Aorta (tissue), 5 donors: ENCODE measurements at places on chromosomes 2 and 18. TPM values are rescaled to one million over a fixed set of nuclear protein-coding genes. Genes with fewer than 3 reads are reported as not detected.

DNA sequence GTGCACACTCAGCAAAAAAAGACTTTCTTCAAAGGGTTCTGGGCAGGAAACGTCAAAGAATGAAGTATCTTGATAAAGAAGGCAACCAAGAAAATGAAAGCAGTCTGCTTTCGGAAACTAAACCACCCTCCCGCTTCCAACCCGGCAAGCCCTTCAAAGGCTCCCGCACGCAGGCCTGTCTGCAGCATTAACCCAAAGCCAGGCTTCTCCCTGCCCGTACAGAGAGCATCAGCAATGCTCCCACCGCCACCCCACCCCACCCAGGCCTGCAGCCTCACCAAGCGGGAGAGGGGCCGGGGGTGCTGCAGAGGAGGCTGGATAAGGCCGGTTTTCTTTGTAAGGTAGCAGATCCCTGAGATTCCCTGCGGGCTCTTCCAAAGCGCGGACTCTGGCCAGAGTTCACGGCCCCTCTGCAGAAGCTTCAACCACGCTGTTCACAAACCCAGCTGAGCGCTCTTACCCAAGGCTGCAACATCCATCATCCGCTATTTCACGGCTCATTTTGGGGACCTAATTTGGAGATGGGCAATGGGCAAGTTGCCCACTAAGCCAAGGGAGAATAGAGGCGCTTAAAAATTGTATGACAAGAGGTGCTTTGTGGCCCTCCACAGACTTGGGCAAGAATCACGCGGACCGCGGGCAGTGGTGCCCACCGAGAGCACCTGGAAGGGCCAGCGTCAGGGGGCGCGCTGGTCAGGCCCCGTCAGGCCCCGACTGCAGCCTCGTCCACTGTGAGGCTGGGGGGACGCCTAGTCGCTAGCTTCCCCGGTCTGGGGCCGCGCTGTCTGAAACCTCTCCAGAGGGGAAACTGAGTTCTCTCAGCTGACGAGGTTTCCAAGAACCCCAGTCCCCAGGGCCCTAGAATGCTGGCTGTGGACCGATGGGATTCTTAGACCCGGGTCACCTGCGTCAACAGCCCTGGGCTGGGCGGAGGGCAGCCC lies 225.4 kb upstream of the ID2 start:
- no peaks in the 10 kb centered on the region for H3K4me1 ChIP-seq
- H3K27ac ChIP-seq: no peak overlapping the region
- DNase-seq: no peak
- H3K36me3 ChIP-seq: no peaks in the 10 kb centered on the region
- no peak overlapping the region for H3K4me3 ChIP-seq

DNA sequence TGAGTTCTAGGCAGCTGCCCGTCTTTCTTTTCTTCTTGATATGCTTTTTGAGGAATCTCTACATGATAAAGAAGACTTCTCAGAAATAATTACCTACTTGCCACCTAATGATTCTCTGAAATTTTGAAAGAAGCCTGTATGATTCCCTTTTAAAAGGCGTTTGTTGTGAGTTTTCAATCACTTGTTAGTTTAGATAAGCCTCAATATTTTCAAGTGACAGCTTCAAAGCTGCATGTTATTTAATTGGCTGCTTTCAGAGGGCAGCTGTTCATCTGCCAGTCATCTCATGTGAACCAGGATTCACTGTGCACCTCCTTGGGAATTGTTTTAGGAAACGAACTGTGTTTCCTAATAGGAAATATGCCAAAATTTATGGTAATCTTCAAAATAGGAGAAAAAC lies 938.1 kb downstream of the CPS1 start:
- H3K4me1 ChIP-seq: no peaks in the 10 kb centered on the region
- H3K4me3 ChIP-seq: no peak overlapping the region
- no peaks in the 10 kb centered on the region for H3K36me3 ChIP-seq
- no peaks in the 10 kb centered on the region for H3K27me3 ChIP-seq
- H3K27ac ChIP-seq: no peak overlapping the region

BIN1 gene
- total RNA-seq: 22.9 TPM

MROH2A gene
- total RNA-seq: not detected

SERPINB4 gene
- not detected for total RNA-seq

SYT4 gene
- not detected for total RNA-seq

TOGARAM2 gene
- total RNA-seq: 0.65 TPM

AMER3 gene
- not detected for total RNA-seq

DNA sequence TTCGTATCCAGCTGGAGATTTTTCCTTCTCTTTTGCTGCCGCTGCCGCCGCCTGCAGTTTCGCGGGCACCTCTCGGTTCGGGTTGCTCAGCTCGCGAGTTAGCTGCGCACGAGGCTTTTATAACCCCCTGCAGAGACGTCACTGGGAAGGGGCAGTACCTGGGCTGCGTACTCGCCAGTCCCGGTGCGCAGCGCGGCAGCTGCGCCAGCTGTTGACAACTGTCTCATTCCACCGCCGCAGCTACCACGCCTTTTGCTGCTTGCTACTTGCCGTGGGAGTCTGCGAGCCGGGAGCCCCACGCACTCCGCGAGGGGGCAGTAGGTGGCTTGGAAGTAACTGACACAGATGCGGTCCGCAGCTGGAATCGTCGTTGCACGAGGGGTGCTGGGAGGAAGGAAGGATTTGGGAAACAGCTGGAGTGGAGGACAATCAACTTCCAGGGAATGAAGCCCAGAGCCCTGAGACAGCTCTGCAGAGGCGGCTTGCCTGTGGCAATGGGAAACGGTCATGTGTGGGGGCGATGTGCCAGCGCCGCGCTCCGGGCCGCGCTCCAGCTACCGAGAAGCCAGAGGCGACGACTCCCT lies at the start of gene TACR1:
TACR1 (minus strand) TSS at position 93 of the 584 bp plus-strand sequence. CDS start 586 bp downstream, outside the sequence.
- no peaks in the 10 kb centered on the region for H3K36me3 ChIP-seq
- no peaks in the 10 kb centered on the region for H3K27me3 ChIP-seq
- DNase-seq: peak; percentile 90
- no peaks in the 10 kb centered on the region for H3K4me1 ChIP-seq
- H3K4me3 ChIP-seq: peak within 1 kb of the TSS; percentile 13
- H3K27ac ChIP-seq: no peak within 1 kb of the TSS

SERPINB3 gene
- total RNA-seq: not detected

INPP1 gene
- total RNA-seq: 31.8 TPM

- no peak overlapping the region for H3K27ac ChIP-seq
- H3K27me3 ChIP-seq: no peaks in the 10 kb centered on the region
- no peaks in the 10 kb centered on the region for H3K36me3 ChIP-seq
- DNase-seq: no peak
- no peak overlapping the region for H3K4me3 ChIP-seq
- H3K4me1 ChIP-seq: peaks cover under 1% of the 10 kb centered on the region
Observed at GRCh38 chr2:179622635-179623300, 238.6 kb downstream of the ZNF385B start.

- no peaks in the 10 kb centered on the region for H3K4me1 ChIP-seq
- no peaks in the 10 kb centered on the region for H3K36me3 ChIP-seq
- H3K4me3 ChIP-seq: no peak overlapping the region
- no peak overlapping the region for H3K27ac ChIP-seq
Observed at GRCh38 chr2:187774551-187775071, 220.4 kb upstream of the TFPI start.

DNA sequence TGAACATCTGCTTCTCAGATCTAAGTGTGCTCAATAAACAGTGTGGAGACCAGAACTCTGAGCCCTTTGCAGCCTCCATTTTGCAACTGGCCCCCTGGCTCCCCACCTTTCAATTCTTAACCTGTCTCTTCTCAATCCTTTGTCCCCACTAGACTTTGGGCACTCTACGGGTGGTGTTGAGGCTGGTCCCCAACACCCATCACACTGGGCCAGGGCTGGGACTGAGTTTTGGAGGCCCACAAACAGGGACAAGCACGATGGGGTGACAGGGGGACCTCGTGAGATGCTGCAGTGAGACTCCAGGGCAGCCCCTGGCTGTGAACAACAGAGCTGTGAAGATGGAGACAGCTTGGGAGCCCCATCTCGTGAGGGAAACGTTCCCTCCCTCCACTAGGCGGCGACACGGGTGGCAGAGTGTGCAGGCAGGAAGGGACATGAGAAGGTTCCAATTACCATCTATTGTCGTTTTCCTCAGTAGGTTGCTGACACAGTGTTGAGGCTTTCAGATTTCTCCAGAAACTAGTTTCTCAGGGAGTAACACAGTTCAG lies 1.2 kb downstream of the ANKMY1 start:
- H3K27ac ChIP-seq: no peak overlapping the region
- H3K36me3 ChIP-seq: no peaks in the 10 kb centered on the region
- no peaks in the 10 kb centered on the region for H3K4me1 ChIP-seq
- DNase-seq: peak; percentile 61
- no peak overlapping the region for H3K4me3 ChIP-seq
- H3K27me3 ChIP-seq: no peaks in the 10 kb centered on the region

MYOM1 gene
- total RNA-seq: 63.8 TPM

DNA sequence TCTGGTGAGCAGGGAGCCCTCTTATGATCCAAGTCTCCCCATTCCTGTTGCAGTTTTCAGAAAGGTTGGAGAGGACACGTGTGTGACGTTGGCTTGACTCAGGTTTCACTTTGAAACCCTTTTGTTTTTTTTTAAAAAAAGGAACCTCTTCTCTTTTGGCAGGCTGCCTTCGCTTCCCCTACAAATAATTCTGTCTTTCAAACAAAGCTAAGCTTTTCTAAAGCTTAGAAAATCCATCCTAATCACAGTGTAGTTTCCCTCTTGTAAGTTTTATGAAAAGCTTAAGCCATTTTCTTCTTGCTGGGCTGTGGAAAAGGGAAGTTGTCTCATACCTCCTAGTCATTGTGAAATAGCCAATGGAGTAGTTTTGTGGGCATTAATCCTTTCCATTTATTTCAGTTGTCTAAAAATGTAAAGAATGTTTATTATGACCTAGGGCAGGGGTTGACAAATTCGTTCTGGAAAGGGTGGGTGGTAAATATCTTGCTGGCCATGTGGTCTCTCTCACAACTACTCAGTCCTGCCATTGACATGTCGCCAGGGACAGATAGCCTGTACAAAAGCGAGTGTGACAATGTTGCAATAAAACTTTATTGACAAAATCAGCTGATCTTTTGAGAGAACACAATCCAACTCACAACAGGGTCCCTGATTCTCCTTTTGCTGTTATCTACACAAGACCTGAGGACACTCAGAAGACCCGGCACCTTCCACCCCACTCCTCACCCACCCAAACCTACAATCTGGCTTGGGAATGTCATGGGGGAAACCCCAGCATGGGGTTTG lies 878.8 kb downstream of the RNF144A start:
- no peaks in the 10 kb centered on the region for H3K4me1 ChIP-seq
- no peak overlapping the region for H3K4me3 ChIP-seq
- DNase-seq: no peak
- H3K27ac ChIP-seq: no peak overlapping the region

- peaks cover 1% of the 10 kb centered on the region for H3K27me3 ChIP-seq
- H3K27ac ChIP-seq: no peak overlapping the region
- peaks cover 2% of the 10 kb centered on the region for H3K36me3 ChIP-seq
- DNase-seq: peak; percentile 71
- no peak overlapping the region for H3K4me3 ChIP-seq
Observed at GRCh38 chr2:239169311-239170048, 231.3 kb downstream of the HDAC4 start.

ARHGAP15 gene
- 26.2 TPM for total RNA-seq

RSAD2 gene
- 8.9 TPM for total RNA-seq

EPG5 gene
- 37.3 TPM for total RNA-seq

GRCh38 chr2:144659731-144660275 lies 139.9 kb upstream of the ZEB2 start:
- H3K4me1 ChIP-seq: no peaks in the 10 kb centered on the region
- H3K4me3 ChIP-seq: no peak overlapping the region
- H3K36me3 ChIP-seq: no peaks in the 10 kb centered on the region

DNA sequence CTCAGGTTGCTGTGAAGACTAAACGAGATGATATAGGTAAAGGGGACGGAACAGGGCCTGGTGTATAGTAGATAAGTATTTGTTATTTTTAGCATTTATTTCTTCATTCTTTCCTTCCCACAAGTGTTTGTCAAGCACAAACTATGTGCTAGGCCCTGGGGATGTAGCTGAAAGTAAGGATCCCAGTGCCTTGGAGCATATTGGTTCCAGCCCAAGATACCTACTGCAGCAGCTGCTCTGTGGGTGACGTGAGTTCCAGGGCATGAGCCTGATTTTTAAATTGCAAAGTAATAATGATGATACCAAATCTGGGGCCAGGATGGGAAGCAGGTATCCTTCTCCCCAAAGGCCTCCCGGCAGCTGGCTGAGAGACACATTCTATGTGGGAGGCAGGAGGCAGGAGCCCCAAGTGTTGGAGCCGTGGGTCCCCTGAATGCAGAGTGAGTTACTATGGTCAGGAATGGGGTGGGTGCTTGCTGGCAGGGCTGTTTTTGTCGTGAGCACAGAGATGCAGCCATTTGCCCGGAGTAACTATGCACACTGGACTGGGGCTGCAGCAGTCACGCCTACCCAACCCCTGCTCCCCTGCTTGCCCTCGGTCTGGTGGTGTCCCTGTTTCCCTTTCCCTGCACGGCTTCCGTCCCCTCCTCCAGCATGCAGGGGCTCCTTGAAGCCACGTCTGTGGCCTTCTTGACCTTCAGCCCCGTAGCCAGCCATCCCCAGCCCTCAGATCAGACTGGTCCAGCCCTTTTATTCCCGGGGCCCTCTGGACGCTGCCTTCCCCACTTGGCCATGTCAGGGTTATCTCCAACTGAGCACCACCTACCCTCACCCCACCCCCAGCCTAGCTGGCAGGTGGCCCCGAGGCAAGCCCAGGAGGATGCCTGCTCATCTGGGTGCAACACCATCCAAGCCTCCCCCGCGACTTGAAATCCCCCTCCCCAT lies 52.4 kb downstream of the INHBB start:
- H3K27ac ChIP-seq: no peak overlapping the region
- H3K4me1 ChIP-seq: no peaks in the 10 kb centered on the region
- H3K36me3 ChIP-seq: no peaks in the 10 kb centered on the region
- peak; percentile 70 for DNase-seq

DSG4 gene
- total RNA-seq: not detected

CDH19 gene
- total RNA-seq: 9.6 TPM

SP3 gene
- total RNA-seq: 79.1 TPM

DNA sequence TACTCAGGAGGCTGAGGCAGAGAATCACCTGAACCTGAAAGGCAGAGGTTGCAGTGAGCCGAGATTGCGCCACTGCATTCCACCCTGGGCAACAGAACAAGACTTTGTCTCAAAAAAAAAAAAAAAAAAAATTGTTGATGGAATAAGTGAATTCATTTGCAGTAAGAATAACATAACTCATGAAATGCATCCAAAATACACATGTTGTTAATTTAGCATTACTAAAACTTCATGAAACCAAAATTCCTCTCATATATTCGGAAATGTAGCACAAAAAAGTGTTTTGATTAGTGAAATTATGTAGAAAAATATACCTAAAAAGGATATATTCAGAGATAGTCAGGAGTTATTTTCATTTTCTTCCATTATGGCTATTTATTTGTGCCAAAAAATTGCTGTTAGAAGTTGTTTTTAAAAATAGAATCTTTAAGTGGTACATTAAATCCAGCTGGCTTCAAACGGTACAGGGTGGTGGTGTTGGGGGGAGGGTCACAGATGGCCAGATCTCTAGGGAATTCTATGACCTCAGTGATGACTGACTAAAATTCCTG lies 78.2 kb upstream of the UGP2 start:
- no peaks in the 10 kb centered on the region for H3K27me3 ChIP-seq
- DNase-seq: peak; percentile 48
- no peak overlapping the region for H3K4me3 ChIP-seq
- H3K27ac ChIP-seq: no peak overlapping the region

GRCh38 chr18:59938676-59939075 lies 38.9 kb downstream of the PMAIP1 start:
- no peak overlapping the region for H3K4me3 ChIP-seq
- DNase-seq: no peak
- no peak overlapping the region for H3K27ac ChIP-seq
